Bone marrow (tissue), 2 donors: ENCODE measurements at places on chromosomes 7 and 10.

DNA sequence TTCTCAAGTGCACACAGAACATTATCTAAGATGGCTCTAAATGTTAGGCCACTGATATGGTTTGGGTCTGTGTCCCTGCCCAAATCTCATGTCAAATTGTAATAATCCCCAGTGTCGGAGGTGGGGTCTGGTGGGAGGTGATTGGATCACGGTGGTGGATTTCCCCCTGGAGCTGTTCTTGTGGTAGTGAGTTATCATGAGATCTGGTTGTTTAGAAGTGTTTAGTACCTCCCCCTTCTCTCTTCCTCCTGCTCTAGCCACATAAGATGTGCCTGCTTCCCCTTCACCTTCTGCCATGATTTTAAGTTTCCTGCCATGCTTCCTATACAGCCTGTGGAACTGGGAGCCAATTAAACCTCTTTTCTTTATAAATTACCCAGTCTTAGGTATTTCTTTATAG lies 11.2 kb upstream of the GSTK1 start:
- no peak for DNase-seq

DNA sequence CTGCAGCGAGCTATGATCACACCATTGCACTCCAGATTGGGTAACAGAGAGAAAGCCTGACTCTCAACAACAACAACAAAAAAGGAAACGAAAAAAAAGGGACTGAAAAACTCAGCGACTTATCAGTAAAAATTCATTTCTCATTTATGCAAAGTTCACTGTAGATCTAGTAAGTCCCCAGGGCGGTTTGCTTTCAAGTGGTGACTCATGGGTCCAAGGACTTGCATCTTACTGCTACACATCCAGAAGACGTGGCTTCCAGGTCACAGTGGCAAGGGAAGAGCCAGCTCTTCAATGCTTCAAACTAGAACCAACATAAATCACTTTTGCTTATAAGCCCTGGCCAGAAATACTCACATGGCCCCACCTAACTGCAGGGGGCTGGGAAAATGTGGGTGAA lies 178.3 kb upstream of the AUTS2 start:
- no peak for DNase-seq

- no peak for DNase-seq
Measured at GRCh38 chr7:156609010-156609877, 31.3 kb upstream of the RNF32 start.

DNA sequence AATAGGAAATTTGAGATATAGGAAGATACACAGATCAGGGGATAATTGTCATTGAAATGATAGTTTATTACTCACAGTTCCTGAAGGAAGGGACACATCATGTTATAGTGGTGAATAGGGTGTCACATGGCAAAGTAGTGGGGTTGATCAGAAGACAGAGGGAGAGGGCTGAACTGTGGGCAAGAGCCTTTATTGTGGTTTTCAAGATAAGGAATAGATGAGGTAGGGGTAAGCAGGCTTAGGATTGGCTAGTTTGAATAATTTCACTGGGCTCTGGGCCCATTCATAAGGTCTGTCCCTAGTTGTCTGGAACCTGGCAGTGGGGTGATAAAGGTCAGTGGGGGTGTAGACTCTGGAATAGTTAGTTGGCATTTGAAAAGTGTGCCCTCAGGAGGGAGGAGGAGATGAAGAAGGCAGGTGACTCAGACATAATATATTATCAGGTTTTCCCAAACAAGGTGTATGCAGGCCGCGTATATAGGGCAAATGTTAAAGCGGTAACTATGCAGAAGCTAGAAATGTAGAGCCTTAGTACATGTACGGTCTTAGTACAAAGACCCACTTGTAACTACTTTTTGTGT lies 18.5 kb downstream of the FGL2 start:
- no peak for DNase-seq

DNA sequence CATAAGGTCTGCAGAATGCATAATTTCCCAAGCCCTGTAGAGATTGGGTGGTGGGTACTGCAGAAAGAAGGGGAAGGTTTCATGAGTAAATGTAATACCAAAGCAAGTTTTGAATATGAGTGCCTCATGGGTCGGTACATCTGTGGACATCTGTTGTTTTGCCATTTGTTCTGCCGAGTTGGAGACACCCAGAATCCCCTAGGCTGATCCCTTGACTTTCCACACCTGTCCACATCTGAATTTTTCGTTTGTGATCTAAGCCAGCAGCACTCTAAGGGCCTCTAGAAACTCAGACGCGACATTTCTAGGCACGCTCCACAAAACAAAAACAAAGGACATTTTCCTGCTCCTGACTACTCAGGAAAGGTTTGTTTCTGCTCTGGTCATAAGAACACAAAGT lies 11.7 kb upstream of the SLF2 start:
- no peak for DNase-seq

DNA sequence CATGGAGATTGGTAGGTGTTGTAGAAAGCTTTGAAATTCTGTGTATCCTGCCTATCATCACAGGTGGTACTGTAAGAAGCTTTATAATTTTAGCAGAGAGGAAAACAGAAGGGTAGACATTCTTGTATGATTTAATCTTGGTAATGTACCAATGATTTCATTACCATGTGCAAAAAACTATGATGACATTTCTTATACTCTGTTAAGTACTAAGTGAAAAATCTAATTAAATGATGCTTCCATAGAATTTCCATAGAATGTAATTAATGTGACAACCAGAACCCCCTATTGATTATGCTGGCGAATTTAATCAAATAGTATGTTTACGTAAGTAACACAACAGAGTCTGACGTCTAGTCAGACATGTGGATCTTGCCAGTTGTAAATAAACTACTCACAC lies 16.0 kb upstream of the RHOBTB1 start:
- no peak for DNase-seq

DNA sequence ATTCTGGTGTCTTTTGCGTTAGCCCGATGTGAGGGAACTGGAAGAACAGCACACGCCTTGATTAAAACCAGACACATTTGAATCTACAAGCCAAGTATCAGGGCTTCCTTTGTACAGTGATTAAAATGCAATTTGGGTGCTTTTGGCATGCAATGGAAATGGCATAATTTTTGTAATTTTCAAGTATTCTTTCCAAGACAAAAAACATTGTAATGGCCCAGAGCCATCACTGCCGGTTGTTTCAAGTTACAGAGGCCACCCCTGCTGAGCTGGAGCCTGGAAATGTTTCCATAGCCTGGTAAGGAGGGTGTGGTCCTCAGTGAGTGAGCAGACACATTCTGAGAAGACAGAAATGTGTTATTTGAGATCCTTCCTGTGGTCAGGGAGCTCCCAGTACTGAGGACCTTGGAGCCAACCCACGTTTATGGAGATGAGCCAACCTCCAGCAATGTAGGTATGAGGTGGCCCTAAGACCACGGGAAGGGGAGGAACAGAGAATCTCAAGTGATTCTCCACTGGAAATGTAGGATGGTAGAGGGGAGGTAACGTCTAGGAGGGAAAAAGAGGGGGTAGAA lies 20.9 kb downstream of the TEX36 start:
- DNase-seq = no peak

GRCh38 chr10:91210435-91210834 lies 10.0 kb upstream of the PCGF5 start:
- DNase-seq = no peak

- DNase-seq = no peak
Measured at GRCh38 chr7:43729924-43730248, 563 bp upstream of the COA1 start.

DNA sequence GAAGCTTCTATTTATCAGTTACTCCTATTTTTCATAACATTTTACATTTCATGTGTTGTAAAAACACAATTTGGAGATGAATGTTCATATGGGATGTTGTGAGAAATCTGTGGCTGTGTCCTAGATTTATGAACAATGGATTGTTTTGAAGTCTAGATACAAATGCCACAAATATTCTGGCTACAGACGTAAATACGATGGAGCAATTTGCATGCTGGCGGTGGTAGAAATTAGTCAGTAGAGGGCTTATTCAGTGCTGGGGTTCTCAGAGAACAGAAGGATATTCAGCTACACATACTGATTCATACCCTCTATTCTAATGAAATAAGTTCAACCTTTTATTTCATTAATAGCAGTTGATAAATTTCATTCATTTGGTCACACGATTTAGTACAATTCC lies 48.8 kb downstream of the PLPP4 start:
- DNase-seq = no peak

GRCh38 chr10:35998026-35998425 lies 355.9 kb upstream of the FZD8 start:
- DNase-seq = no peak

DNA sequence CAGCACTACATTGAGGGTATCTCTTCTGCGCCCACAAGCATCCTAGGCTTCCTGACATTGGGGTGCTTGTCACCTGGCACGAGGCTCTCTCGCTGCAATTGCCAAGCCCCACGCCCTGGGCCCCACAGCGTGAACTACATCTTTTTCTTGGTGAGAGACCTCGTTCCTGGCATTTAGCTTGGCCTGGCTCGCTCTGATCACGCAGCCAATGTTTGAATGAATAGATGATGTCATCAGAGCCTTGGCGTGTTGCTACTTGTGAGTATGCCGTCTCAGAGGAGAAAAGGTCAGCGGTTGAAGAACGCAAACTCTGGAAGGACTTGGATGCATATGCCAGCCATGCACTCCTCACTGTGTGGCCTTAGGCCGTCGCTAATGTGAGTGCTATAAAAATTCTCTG lies 150.2 kb upstream of the AUTS2 start:
- DNase-seq = no peak

DNA sequence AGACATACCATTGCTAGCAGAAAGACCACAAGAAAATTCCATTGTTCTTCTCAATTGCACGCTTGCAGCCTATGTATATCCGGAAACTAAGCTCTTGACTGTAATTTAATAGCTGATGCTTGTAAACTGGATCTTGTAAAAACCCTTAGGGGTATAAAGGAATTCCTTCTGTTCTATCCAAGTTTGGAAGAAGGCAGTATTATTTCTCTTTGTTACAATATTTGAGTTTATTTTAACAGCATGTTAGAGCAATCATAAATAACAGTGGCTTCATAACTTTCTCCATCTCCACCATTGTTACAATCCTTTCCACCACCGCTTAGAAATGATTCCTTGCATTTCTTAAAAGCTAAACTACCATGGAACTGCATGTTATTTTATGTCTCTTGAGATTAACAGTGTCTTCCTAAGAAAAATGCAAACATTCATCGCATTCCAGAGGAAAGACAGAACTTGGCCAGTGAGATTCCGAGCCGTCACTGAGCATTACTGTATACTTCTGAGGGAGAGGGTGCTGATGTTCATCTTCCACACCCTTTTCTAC lies 92.5 kb downstream of the TRIL start:
- no peak for DNase-seq

DNA sequence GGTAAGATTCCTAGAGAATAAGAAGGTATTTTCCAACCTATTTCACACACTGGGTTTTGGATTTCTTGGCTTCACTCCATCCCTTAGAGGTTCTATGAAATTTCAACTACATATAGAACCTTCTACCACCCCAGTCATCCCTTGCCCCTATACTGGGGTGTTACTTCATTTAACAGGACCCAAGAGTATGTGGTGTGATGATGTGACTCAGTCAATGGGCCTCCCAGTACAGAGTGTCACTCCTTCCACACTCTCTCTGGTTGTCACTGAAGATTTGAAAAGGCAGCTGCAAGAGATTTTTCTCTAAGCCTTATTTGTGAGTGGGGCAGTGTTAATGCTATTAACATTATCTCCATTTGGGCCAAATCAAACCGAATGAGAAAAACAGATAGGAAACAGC lies 33.5 kb downstream of the FGFBP3 start:
- no peak for DNase-seq

GRCh38 chr10:42767906-42768305 lies 14.7 kb upstream of the BMS1 start:
- no peak for DNase-seq

- DNase-seq = no peak
Measured at GRCh38 chr7:17651341-17651740, 289.0 kb downstream of the SNX13 start.

DNA sequence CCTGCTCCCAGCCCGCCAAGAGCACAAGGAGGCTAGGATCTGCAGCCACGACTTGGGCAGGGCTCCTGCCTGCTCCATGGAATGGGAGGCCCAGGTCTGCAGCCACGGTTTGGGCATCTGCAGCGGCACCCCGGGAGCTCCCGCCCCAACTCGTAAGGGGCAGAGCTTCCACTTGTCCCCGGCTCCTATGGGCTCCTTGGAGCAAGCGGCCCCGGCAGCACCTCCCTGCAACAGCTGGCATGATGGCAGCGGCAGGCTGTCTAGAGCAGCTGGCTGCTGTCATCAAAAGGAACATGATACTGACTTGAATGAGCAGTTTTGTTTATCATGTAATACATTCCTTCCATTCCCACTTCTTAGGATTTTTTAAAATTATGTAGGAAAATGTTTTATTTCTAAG lies 684.0 kb upstream of the FOXK1 start:
- DNase-seq = no peak

DNA sequence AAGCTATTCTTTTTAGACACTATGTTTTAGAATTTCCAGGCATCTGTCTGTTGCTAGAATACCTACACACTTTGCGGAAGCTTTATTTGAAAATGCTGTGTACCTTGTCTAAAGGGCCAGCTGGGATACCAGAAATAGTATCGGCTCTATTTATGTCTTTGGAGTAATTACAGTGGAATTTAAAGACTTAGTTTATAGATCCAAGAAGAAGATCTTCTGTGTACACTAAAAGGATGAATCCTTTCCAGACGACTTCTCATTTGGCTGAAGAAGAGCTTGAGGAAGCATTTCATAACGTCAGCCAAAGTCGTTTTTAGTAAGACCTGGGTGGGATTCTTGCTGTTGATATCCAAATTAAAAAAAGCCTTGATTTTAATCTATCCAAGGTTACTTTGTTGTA lies 365.9 kb downstream of the INHBA start:
- no peak for DNase-seq

DNA sequence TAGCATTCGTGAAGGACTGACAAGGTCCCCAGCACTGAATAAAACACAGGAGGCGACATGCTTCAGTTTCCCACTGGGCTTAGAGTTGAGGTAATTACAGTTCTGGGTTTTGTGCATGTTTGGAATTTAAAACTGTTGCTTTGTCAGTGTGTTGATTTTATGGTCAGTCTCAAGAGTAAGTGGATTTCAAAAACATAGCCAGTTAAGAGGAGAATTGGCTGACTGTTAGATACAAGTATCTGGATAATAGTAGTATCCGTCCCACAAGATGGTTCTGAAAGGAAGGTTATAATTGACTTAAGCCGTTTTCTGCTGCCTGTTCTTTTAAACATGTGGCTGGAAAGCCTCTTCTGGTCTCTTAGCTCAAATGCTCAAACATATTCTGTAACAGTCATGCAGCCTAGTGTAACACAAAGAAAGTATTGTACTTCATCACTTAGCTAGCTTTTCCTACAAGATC lies 170.9 kb downstream of the POLR1F start:
- no peak for DNase-seq
